ENCODE measurements at places on chromosomes 6 and 20. TPM values are rescaled to one million over a fixed set of nuclear protein-coding genes. Genes with fewer than 3 reads are reported as not detected.

DNA sequence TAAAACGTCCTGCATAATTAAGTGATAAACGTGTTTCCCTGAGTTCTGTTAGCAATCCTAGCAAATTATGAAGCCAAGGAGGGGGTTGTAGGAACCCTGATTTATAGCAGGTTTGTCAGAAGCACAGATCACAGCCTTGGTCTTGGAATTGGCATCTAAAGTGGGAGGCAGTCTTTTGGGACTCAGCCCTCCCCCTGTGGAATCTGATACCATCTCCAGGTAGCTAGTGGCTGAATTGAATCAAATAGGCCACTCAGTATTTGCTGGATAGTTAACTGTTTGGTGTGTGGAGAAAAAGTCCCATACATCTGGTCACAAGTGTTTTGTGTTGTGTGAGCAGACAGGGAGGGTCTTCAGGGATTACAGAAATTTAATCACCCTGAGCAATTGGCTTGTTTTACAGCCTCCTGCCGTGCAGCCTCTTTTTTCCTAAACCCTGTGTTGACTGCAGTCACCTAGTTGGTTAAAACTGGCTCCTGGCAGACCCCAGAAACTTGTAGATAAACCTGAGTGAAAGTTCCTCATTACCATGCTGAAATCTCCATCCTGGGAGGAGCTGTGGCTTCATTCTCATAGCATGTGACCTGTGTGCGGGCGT is 19.0 kb upstream of the KIFC1 start:
- H3K36me3 ChIP-seq = no peaks in the 10 kb centered on the region
- no peaks in the 10 kb centered on the region for H3K27me3 ChIP-seq
- no peaks in the 10 kb centered on the region for H3K4me1 ChIP-seq
- no peak overlapping the region for H3K4me3 ChIP-seq

- H3K4me3 ChIP-seq = no peak overlapping the region
- no peaks in the 10 kb centered on the region for H3K27me3 ChIP-seq
These were observed 8.0 kb downstream of the EHMT2 start for GRCh38 chr6:31889331-31889972.

GRCh38 chr20:63699466-63700198 is 3.2 kb downstream of the TNFRSF6B start:
- H3K36me3 ChIP-seq = peaks cover 35% of the 10 kb centered on the region
- H3K4me1 ChIP-seq = peaks cover 39% of the 10 kb centered on the region
- no peak overlapping the region for H3K27ac ChIP-seq
- H3K27me3 ChIP-seq = no peaks in the 10 kb centered on the region
- no peak overlapping the region for H3K4me3 ChIP-seq

GRCh38 chr20:9200196-9200595 is 131.3 kb downstream of the PLCB4 start:
- H3K36me3 ChIP-seq = no peaks in the 10 kb centered on the region
- no peak overlapping the region for H3K27ac ChIP-seq
- H3K4me3 ChIP-seq = no peak overlapping the region
- H3K4me1 ChIP-seq = no peaks in the 10 kb centered on the region
- no peaks in the 10 kb centered on the region for H3K27me3 ChIP-seq
- no peak for DNase-seq

DNA sequence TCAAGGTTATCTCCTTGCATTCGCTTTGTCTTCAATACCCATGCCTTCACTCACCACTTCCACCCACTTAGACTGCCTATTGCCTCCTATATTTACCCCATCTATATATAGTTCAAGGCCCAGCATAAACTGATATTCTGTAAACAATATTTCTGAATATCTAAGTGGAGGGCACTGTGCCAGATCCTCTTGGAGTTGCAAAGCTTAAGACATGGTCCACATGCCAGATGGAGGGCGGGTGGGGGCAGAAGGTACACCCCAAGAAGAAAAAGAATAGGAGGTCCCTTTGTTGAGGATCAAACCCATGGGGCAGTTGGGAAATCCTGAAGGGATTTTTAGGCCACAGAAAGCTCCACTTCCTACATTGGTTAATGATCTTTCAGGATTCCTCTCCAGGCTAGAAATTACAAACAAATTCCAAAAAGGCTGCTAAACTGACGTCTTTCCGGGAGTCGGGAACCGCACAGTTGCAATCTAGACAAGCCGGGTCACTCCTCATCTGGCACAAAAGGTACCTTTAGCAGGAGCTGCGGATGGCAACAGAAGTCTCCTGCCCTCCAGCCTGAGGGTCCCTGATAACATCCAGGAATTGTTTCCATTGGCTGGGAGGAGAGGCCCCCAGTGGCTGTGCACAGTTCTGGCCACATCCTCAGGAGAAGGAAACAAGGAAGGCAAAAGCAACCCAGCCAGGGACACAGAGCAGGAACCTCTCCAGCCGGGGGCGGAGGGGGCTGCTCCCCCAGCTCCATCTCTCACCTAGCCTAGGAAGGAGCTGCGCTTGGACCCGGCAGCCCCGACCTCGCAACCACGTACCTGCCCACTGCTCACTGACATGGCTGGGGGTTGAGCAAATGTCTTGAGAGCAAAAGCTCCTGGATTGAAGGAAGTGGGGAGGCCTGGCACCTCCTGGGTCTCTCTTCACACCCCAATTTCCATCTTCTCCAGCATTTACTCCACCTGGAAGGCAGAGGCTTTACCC is 5.9 kb upstream of the LPIN3 start:
- H3K27me3 ChIP-seq = no peaks in the 10 kb centered on the region
- no peaks in the 10 kb centered on the region for H3K36me3 ChIP-seq
- DNase-seq = peak; percentile 62
- peak overlapping the region; percentile 57 for H3K27ac ChIP-seq

DNA sequence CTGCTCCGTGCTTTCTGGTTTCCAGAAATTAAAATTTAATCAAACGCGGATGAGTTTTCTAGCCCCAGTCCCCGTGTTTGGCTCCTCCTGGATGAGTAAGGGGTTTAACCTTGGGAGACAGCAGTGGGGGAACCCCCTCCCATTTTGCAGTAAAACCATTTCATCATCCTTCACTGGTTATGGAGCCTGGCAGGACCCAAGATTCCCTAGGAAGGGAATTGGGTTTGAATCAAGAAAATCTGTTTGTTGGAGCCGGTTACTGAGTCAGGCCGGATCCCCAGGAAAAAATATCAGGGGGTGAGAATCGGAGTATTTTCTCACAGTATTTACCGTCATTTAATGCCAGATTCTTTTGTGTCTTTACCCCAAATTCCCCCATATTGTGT is 754 bp downstream of the YWHAB start:
- DNase-seq = no peak
- H3K4me1 ChIP-seq = peaks cover 45% of the 10 kb centered on the region
- no peaks in the 10 kb centered on the region for H3K27me3 ChIP-seq
- no peaks in the 10 kb centered on the region for H3K36me3 ChIP-seq

- H3K27me3 ChIP-seq = no peaks in the 10 kb centered on the region
- H3K27ac ChIP-seq = no peak overlapping the region
- H3K36me3 ChIP-seq = no peaks in the 10 kb centered on the region
- H3K4me3 ChIP-seq = no peak overlapping the region
- H3K4me1 ChIP-seq = no peaks in the 10 kb centered on the region
These were observed 34.6 kb upstream of the LAMA2 start for GRCh38 chr6:128848212-128848935.

DNA sequence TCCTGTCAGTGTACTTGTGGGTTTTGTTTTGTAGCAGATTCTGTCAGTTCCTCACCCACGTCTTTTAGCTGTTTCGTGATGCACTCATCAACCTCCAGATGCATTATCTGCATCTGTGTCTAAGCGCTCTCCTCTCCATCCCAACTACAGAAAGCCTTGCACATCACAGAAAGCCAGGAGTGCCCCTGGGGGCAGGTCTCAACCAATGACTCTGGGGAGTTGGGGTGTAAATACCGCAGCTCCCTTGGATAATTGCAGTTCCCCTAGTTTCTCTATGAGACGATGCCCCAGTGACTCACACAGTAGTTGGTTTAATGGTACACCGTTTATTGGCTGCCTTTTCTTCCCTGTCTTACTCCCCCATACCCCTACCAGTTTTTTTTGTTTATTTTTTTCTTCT is 158.1 kb downstream of the SOX4 start:
- H3K36me3 ChIP-seq = no peaks in the 10 kb centered on the region
- no peak for DNase-seq
- H3K4me3 ChIP-seq = no peak overlapping the region
- H3K27me3 ChIP-seq = no peaks in the 10 kb centered on the region

DNA sequence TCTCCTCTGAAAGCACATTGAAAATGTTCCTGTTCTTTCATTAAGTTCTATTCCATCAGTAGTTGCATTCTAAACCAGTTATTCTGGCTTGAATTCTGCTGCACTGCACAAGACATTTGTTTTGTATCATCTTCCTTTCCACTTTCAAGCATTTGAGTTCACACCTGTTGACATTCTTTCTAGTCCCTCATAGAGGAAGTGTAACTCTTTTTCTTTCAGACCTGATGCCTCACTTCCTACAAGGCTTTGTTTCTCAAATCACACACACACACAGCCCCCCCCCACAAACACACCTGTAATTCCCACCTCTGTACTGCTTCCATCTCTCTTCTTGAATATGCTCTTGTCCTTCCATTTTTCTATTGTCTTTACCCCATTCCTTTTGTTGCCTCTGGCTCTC is 50.9 kb downstream of the CCN2 start:
- no peak for DNase-seq
- H3K4me3 ChIP-seq = no peak overlapping the region
- no peaks in the 10 kb centered on the region for H3K36me3 ChIP-seq
- no peaks in the 10 kb centered on the region for H3K4me1 ChIP-seq
- no peaks in the 10 kb centered on the region for H3K27me3 ChIP-seq

DNA sequence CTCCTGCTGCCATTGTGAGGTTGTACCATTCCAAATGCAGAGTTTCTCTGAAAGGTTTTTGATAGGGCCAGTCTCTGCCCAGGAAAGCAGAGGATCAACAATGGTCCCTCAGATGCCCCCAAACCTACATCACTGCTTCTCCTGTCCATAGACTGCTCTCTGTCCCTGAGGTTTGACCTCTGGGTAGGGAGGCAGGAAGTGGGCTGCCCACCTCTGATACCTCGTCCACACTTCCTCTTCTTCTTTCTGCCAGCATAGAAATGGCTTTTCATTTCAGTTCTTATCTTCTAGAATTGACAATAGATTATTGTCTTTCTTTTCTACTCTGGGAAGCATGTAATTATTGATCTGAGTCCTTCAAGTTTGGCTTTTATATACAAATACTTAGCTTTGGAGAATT is 170.6 kb downstream of the TRMT11 start:
- no peak overlapping the region for H3K27ac ChIP-seq
- no peaks in the 10 kb centered on the region for H3K36me3 ChIP-seq
- no peak for DNase-seq
- no peaks in the 10 kb centered on the region for H3K27me3 ChIP-seq

DNA sequence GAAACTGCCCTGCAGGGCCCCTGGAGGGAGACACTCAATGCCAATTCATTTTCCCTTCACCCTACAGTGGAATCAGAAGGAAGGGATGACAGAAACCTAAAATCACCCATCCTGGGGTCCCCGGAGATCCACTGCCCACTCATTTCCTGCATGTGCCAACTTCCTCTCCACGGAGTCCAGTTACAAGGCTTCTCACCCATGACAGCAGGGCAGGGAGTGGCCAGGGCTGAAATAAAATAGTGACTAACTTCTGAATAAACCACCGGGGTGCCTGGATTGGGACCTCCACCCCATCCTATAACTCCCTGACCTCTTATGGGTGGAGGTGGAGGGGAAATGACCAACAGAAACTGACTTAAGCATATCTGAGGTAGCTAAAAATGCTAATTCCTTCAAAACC is 362.3 kb downstream of the MAFB start:
- H3K36me3 ChIP-seq = no peaks in the 10 kb centered on the region
- no peak for DNase-seq
- H3K27ac ChIP-seq = no peak overlapping the region
- no peaks in the 10 kb centered on the region for H3K4me1 ChIP-seq
- no peaks in the 10 kb centered on the region for H3K27me3 ChIP-seq

DNA sequence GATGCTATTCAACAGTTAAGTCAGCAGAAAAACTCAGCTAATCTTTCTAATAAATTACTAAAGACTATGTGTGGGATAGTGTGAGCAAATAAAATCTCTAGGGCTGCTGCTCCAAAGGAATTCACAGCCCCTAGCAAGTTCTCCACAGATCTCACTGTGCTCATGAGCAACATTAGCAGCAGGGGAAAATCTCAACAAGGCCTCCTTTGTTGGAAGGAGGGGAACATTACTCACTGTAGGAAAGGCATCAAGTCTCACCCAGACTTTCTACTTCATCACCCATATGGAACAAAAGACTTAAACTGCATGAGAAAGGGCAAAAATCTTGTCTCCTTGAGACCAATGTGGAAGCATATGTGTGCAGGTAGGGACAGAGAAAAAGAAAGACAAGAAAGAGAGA is 726.4 kb upstream of the SLC35B3 start:
- no peaks in the 10 kb centered on the region for H3K4me1 ChIP-seq
- no peak overlapping the region for H3K27ac ChIP-seq
- H3K36me3 ChIP-seq = no peaks in the 10 kb centered on the region
- H3K27me3 ChIP-seq = no peaks in the 10 kb centered on the region
- no peak for DNase-seq

DNA sequence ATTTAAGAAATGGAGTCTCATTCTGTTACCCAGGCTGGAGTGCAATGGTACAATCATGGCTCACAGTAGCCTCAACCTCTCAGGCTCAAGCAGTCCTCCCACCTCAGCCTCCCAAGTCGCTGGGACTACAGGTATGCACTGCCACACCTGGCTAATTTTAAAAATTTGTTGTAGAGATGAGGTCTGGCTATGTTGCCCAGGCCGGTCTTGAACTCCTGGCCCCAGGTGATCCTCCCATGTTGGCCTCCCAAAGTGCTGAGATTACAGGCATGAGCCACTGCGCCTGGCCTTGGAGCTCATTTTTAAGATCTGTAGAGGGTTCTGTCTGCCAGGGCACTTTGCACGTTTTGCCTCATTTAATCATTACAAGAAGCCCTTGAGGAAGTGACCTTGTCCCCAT is 17.5 kb downstream of the ZC3H12D start:
- H3K27ac ChIP-seq = no peak overlapping the region
- H3K36me3 ChIP-seq = no peaks in the 10 kb centered on the region
- no peaks in the 10 kb centered on the region for H3K27me3 ChIP-seq
- no peak for DNase-seq
- H3K4me1 ChIP-seq = peaks cover 15% of the 10 kb centered on the region

The TRDN gene
- not detected for total RNA-seq

The ARMC2 gene
- total RNA-seq = 2.9 TPM

The ETV7 gene
- 0.36 TPM for total RNA-seq

Measured in sigmoid colon (tissue), 7 donors.